ENCODE measurements at places on chromosomes 2 and 18.

DNA sequence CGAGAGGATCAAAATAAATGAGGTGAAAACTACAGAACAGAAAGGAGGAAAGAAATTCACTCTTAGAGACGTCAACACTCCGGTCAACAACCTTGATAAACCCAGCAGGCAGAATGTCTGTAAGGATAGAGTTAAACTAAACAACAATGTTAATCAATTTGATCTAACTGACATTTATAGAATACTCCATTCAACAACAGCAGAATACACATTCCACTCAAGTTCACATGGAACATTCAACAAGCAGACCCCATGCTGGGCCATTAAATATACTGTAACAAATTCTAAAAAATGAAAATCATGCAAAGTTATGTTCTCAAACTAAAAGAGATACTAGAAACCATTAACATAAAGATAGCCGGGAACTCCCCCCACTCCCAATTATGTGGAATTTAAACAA lies 41.8 kb downstream of the FAM210A start:
- no peak for DNase-seq

GRCh38 chr2:151052850-151053660 lies 208.6 kb downstream of the RBM43 start:
- no peak for DNase-seq

- DNase-seq = no peak
These were observed 198.2 kb downstream of the NCKAP5 start for GRCh38 chr2:133369901-133370658.

- DNase-seq = no peak
These were observed 31.5 kb downstream of the FBXO48 start for GRCh38 chr2:68435615-68436014.

GRCh38 chr2:113228351-113228750 lies 50.4 kb downstream of the PAX8 start:
- no peak for DNase-seq

- DNase-seq = peak; percentile 6
These were observed 25.0 kb upstream of the SPP2 start for GRCh38 chr2:234025466-234025865.

- DNase-seq = no peak
These were observed 18.5 kb upstream of the FAM171B start for GRCh38 chr2:186675380-186675779.

Data from inflammatory macrophage treated with lipopolysaccharide for 4 hours (primary cell).